ENCODE measurements at places on chromosomes 5 and 9. TPM values are rescaled to one million over a fixed set of nuclear protein-coding genes. Genes with fewer than 3 reads are reported as not detected.

The RLN2 gene
- not detected for polyA plus RNA-seq

- H3K27me3 ChIP-seq: no peaks in the 10 kb centered on the region
- H3K36me3 ChIP-seq: no peaks in the 10 kb centered on the region
- H3K4me3 ChIP-seq: no peak overlapping the region
- no peak for DNase-seq
- H3K4me1 ChIP-seq: peaks cover 3% of the 10 kb centered on the region
- no peak overlapping the region for H3K27ac ChIP-seq
Measured at GRCh38 chr5:143207058-143207457, 196.4 kb downstream of the NR3C1 start.

GRCh38 chr5:10030219-10030831 is 219.4 kb downstream of the ATPSCKMT start:
- H3K27me3 ChIP-seq: no peaks in the 10 kb centered on the region
- H3K36me3 ChIP-seq: no peaks in the 10 kb centered on the region
- no peak for DNase-seq
- no peak overlapping the region for H3K27ac ChIP-seq
- no peak overlapping the region for H3K4me3 ChIP-seq

GRCh38 chr9:124008303-124008693 is 3.3 kb upstream of the LHX2 start:
- DNase-seq: no peak
- H3K4me1 ChIP-seq: peaks cover 37% of the 10 kb centered on the region
- H3K27ac ChIP-seq: no peak overlapping the region
- H3K27me3 ChIP-seq: peaks cover 9% of the 10 kb centered on the region

DNA sequence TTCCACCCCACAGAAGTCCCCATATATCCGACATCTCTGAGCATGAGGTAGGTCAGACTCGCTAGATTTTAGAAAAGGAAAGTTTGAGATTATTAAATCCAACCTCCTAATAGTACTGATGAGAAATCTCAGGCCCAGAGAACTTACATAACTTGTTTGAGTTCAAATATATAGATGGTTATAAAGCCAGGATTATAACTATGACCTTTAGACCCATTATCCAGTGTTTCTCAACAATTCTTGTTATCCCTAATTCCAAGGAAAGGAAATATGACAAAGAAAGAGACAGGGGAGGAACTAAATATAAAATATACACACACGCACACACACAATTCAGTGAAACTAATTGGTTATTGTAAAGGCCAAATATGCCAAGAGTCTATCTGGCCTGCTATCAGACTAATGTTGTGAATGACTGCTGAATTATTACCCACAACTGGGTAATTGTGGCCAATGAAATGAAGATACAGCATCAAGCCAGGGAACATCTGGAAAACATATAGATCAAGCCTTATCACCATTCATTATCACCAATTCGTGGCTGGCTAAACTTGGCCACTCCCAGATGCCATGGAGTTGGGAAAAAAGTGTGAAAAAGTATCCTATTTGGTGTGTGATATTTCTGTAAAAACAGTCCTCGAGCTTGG is 248.4 kb downstream of the PRELID2 start:
- H3K27me3 ChIP-seq: no peaks in the 10 kb centered on the region
- no peak overlapping the region for H3K4me3 ChIP-seq
- no peak for DNase-seq

The ENG gene
- 91.3 TPM for polyA plus RNA-seq

The TMEM215 gene
- polyA plus RNA-seq: not detected

DNA sequence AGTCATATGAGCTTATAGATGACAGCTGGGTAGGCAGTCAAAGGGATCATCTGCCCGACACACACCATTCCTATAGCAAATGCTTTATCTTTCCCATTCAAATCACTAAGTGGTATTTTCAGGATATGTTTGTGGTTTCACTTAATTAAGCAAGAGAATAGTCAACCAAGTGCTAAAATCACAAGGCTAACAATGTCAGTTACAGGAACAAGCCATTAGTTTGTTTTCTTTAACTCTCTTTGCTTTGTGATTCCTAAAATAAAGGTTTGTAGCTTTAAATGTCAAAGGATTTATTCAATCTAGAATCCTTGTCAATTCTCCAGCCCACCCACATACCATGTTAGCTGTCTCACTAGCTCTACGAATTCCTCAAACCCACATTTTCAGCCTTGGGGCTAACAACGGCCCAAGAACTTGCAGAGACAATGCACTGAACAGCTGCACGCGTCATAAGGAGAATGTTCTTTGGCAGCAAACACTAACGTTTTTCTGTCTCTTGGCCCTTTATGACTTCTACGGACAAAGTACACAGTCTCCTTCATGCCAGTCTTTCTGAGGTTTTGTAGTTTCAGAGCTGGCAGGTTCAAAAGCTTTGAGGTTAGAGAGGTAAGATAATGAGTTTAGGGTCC is 56.6 kb downstream of the ELAVL2 start:
- H3K27me3 ChIP-seq: no peaks in the 10 kb centered on the region
- H3K4me1 ChIP-seq: no peaks in the 10 kb centered on the region
- no peak for DNase-seq
- H3K27ac ChIP-seq: no peak overlapping the region

The SARDH gene
- 69.7 TPM for polyA plus RNA-seq

GRCh38 chr5:126883564-126884245 is 106.8 kb downstream of the LMNB1 start:
- DNase-seq: no peak
- H3K4me3 ChIP-seq: no peak overlapping the region
